Activated CD4-positive, alpha-beta T cell treated with anti-CD3 and anti-CD28 coated beads, Interleukin-2, amount 10 ng/mL, durations not matched to agents 7 days and 5 days (primary cell): ENCODE measurements at places on chromosomes 2 and 18.

DNA sequence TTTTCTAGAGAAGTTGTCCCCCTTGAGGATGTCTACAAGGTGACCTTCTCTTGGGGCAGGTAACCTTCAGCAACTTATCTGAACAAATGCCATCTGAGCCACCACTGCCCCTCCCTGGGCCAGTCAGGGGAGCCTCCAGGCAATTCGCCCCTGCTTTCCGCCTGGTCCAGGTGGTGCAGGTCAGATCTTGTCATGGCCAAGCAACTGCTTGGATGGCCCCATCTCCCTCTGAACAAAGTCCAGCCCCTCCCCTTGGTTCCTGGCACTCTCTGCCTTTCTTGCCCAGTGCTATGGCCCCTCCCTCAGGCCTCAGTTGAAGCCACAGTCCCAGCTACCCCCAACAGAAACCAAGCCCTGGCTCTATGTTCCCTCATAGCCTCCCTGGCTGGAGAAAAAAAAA, 138.7 kb downstream of the ALPK2 start:
- no peak for DNase-seq

GRCh38 chr2:26526105-26526504, 48.2 kb upstream of the OTOF start:
- DNase-seq: no peak

GRCh38 chr2:17857021-17857420, 21.4 kb upstream of the KCNS3 start:
- no peak for DNase-seq

- no peak for DNase-seq
These were observed 15.7 kb upstream of the TTC39C start for GRCh38 chr18:23998820-23999219.

- DNase-seq: no peak
These were observed at the start of gene MAPK4 for GRCh38 chr18:50559752-50560680. Gene MAPK4, plus strand, starts transcription at chr18:50560087. Its CDS starts 103,872 bp downstream, at chr18:50663959.

GRCh38 chr2:95530734-95531133, 46.2 kb upstream of the TRIM43B start:
- no peak for DNase-seq

- DNase-seq: no peak
These were observed 560.8 kb upstream of the FAM98A start for GRCh38 chr2:34159901-34160300.

DNA sequence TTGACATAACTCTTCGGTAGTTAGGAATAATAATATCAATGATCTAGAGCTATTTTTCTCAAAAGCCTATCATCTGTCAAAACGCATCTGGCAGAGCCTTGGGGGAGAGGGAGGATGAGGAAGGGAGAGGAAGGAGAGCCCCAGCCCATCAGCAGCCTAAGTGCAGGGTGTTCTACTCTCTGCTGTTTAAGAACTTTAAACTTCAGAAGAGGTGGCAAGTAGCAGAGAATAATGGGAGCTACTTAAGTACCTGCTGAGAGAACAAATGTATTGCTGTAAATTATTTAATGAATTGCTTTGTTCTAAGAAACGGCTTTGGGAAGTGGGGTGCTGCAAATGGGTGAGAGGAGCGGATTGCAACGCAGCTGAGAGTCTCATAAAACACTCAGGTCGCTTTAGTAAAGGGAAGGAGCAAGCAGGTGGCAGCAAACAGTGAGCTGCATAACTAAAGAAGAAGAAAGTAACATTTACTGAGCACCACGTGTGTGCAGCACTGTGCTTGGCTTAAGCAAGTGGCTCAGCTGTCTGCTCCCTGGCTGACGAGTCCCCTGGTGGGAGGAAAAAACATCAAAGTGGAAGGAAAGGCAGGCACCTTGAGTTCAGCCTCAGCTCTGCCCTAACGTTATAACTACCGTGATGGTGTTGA, 26.3 kb upstream of the SH3RF3 start:
- DNase-seq: no peak
